Mucosa of descending colon (tissue), 3 donors: ENCODE measurements at places on chromosomes 4 and X.

DNA sequence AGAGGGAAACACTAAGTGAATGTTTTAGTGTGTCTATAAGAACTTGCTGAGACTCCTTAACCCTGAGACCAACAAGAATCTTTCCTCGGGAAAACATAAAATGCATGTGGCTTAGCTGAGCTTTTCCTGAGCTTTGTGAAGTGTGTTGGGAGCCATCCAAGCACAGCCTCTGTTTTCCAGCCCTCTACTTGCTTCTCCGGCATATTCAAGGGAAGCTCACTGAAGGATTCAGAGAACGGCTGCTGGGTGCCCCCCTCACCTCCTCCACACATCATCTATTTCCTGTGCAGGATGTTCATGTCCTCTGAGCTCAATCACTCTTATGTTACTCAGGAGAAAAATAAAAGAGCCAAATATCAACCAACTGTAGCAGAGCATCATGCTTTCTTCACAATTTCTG lies 492.1 kb downstream of the IL15 start:
- no peak for DNase-seq

DNA sequence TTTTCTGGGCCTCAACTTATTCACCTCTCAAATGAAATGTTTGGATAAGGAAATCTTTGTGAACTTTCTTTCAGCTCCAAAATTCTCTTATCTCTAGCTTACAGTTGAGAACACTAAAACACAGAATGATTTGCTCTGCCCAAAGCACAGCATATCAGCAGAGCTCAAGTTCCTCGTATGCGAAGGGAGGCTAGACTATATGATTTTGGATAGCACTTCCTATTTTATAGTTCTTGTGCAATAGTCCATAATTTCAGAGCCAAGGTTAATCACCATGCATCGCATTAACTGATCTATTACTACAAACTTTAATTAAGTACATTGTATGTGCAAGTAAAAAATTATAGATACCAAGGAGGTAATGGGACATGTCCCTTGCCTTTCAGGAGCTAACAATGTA lies 27.0 kb upstream of the KLHL13 start:
- DNase-seq: no peak

GRCh38 chrX:118536687-118537461 lies 41.3 kb downstream of the DOCK11 start:
- DNase-seq: no peak

DNA sequence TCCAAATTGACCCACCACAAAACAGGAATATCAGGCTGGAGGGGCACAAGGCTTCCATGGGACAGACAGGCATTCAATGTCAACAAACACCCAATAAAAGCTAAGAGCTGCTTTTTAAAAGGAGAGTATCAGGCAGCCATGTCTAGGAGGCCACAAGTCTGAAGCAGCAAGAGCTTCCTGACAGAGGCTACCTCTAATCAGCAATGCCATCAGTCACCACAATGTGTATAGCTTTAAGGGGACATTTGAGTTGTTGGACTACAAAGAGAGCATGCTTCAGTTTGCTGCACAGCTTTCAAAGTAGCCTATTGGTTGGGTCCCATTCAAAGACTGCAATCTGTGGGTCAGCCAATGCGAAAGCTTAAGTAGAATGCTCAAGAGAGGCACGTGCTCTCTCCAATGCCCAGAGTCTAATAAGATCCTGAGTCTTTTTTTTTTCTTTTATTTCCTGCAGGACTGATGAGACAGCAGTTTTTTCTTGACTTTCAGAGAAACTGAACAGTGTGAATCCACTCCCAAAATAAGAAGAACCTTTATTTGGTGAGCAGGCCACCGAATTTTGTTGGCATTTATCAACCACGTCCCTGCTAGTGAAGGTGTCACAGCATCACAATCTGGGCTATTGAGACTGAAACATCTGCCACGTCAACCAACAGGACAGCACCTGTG lies 92.5 kb downstream of the FBXO8 start:
- DNase-seq: no peak

DNA sequence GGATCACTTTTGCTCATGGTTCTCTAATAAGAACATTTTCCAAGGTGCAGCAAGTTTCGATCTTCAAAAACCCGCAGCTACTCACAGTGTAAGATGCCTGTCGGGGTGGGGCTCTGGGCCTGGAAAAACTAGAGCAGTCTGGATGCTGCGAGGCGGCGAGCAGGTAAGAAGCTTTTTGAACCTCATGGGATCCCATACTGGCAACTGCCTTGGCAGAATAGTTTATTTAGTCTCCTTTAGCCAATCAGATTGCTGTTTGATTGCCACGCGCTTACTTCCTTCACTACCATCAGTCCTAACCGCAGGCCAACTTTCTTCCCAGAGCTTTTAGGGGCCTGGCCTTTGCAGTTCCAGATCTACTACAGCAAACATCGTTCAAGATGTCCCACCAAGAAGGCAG lies 61.3 kb upstream of the MAGEB10 start:
- DNase-seq: no peak

DNA sequence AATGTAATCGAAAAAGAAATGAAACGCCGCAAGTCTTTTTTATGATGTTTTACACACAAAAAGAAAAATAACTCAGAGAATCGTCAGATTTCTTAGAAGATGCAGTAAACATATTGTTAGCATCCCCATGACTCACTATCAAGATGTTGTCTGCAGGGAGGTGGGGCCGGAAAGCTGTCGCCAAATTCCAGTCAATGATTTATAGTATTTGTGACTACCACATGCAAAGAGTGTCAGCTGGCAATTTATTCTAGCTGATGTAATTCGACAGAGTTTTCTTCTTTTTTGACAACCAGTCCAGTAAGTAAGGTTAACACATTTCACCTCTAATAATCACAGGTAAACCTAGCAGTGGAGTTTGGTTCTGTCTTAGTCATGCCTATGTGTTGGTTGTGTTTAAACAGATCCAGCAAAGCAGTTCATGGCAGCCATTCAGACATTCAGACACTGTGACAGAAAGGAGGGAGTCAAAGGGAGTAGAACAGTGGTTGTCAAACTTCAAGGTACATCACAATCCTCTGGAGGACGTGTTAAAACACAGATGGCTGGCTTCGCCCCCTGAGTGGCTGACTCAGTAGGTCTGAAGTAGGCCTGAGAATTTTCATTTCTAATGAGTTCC lies 19.8 kb upstream of the PPP1R2C start:
- no peak for DNase-seq

- no peak for DNase-seq
Observed at GRCh38 chr4:61505773-61506685, 305.9 kb downstream of the ADGRL3 start.

- DNase-seq: no peak
Observed at GRCh38 chr4:57044996-57045395, 65.2 kb downstream of the IGFBP7 start.

GRCh38 chr4:162706051-162706450 lies 460.6 kb downstream of the NAF1 start:
- no peak for DNase-seq

- no peak for DNase-seq
Observed at GRCh38 chrX:1485033-1485432, 32.3 kb upstream of the ASMTL start.

DNA sequence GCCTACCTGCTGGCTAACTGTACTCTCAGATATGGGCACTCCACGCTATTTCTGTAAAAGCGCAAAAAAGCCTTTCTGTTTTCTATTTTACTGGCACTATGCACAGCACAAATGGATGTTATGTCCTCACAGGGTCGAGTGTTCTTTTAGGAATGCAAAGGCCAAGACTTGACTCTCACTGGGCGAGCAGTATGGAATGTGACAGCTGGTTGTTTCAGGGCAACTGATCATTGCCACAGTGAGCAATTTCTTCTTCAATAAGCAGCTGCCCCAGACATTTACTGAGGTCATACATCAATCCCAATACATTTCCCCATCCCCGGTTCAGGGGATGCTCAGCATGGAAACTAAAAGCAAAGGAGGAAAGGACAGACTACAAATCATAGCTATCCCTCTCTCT lies 58.2 kb downstream of the PDE5A start:
- DNase-seq: no peak

DNA sequence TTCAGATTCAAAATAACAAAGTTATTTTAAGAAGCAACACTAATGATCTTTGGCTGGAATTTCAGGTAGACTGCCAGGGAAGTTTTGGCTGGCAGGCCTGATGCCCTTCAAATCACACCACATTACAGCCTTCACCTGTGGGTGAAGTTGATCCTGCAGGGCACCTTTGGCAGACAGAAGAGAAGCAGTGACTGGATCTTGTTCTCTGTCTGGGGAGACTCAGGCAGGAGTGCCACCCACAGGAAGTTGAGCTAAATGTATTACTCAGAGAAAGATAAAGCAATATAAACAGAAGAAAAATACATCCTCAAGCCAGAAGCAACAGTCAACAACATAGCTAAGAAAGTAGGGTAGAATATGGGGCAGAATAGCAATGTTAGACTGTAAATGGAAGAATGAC lies 12.8 kb upstream of the CFAP299 start:
- DNase-seq: no peak

GRCh38 chr4:10046471-10046870 lies 25.2 kb upstream of the SLC2A9 start:
- no peak for DNase-seq

- no peak for DNase-seq
Observed at GRCh38 chr4:83150653-83151330, 36.3 kb upstream of the PLAC8 start.

- DNase-seq: no peak
Observed at GRCh38 chr4:93671093-93671492, 157.5 kb upstream of the ATOH1 start.

DNA sequence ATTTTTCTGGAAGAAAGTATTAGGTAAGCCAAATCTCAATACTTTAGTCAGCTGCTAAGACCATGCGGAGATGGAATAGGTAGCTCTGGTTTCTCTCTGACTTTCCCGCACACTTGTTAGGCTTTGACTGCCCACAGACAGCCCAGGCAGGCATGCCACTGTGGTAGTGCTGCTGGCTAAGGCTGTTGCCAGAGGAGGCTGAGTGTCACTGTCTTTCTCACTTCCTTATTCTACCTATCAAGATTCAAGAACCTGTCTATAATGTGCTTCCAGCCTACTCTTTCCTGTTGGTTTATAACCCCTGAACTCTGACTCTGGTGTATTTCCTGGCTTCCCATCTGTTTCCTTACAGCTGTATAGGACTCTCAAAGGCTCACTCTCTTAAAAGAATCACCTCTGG lies 81.8 kb upstream of the TRPC5 start:
- no peak for DNase-seq

- no peak for DNase-seq
Observed at GRCh38 chr4:16783119-16783518, 115.3 kb downstream of the LDB2 start.

GRCh38 chr4:16160457-16160856 lies 65.8 kb downstream of the TAPT1 start:
- no peak for DNase-seq

GRCh38 chrX:52425775-52426174 lies 57.0 kb downstream of the XAGE2 start:
- DNase-seq: no peak

GRCh38 chr4:3491681-3492405 lies 28.7 kb downstream of the DOK7 start:
- no peak for DNase-seq

- no peak for DNase-seq
Observed at GRCh38 chrX:17032351-17032750, 85.9 kb downstream of the REPS2 start.

GRCh38 chr4:10783351-10783750 lies 98.8 kb upstream of the CLNK start:
- no peak for DNase-seq

- DNase-seq: no peak
Observed at GRCh38 chr4:4852591-4853362, 6.7 kb upstream of the MSX1 start.

DNA sequence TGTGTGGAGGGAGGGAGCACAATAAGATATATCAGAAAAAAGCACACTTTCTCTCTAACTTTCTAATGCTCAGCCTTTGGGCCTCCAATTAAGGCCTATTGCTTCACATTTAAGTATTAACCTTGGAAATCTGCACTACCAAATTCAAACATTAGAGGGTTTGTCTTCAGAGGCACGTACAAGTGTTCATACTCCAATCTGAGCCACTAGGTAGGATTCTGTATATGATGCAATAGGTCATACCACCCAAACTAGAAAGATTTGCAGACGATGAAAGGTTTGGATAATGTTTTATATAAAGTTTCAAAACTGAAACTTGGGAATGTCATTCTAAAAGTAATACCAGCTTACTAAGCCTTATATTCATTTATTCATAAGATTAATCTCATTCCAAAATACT lies 106.4 kb downstream of the MID1 start:
- DNase-seq: no peak

- DNase-seq: no peak
Observed at GRCh38 chrX:119541188-119541587, 24.0 kb downstream of the STEEP1 start.

GRCh38 chr4:137735561-137736104 lies 203.3 kb upstream of the PCDH18 start:
- no peak for DNase-seq

DNA sequence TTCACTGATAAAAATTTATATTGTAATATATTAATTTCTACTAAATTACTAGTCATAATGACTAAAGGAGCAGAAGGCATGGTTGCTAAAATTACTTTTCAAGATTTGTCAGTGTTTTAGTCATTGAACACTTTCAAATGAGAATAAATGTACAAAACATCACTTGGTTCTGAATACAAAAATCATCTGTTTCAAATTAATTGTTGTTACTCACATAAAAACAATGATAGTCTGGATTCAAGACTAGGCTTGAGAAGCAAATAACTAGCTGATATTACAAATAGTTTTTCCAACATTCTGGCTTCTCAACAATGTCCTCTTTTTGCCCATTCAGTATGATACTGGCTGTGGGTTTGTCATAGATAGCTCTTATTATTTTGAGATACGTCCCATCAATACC lies 112.5 kb downstream of the ANAPC10 start:
- no peak for DNase-seq
